Fibroblast of skin of abdomen (primary cell): ENCODE measurements at places on chromosomes 3 and 15.

- no peak for DNase-seq
Measured at GRCh38 chr15:71379893-71380292, 264.6 kb downstream of the THSD4 start.

GRCh38 chr15:60399931-60400330 is 2.1 kb upstream of the ANXA2 start:
- peak; percentile 92 for DNase-seq

DNA sequence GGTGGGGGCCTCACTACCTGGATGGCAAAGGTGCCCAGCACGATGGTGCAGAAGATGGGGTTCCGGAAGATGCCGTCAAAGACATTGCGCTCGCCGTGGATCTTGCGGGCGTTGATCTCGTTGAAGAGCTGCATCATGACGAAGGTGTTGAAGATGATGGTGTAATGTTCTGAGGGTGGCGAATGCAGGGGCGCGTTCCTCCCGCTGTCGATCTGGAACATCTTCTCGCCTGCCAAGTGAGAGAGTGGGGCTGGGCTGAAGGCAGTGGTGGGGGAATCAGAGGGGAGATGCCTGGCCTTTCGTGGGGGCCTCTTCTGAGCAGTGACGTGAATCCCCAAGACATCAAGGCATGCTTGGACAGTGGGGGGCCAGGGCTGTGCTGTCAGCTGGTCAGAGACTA is 19.6 kb upstream of the SEC13 start:
- no peak for DNase-seq

- DNase-seq = no peak
Measured at GRCh38 chr3:69579306-69580041, 159.8 kb upstream of the MITF start.

GRCh38 chr3:109559389-109559788 is 222.0 kb upstream of the DPPA4 start:
- DNase-seq = no peak

GRCh38 chr15:98699591-98700424 is 51.5 kb downstream of the IGF1R start:
- DNase-seq = no peak

DNA sequence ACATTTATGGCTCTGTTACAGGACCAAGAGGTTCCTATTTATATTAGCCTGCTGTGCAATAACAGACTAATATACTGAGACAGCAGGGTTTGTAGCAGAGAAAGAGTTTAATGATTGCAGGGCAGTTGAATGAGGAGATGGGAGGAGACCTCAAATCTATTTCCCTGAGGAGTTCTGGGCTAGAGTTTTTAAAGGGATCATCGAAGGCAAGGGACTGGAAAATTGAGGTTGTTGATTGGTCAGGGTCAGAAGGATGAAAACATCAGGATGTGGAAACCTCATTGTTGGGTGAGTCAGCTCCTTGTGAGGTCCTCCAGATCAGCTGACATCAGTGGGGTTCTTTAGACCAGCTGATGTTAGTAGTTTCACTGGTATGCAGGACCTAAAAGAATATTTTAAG is 60.6 kb upstream of the GOLGA8B start:
- DNase-seq = peak; percentile 75
